ENCODE measurements at places on chromosomes 4 and X.

DNA sequence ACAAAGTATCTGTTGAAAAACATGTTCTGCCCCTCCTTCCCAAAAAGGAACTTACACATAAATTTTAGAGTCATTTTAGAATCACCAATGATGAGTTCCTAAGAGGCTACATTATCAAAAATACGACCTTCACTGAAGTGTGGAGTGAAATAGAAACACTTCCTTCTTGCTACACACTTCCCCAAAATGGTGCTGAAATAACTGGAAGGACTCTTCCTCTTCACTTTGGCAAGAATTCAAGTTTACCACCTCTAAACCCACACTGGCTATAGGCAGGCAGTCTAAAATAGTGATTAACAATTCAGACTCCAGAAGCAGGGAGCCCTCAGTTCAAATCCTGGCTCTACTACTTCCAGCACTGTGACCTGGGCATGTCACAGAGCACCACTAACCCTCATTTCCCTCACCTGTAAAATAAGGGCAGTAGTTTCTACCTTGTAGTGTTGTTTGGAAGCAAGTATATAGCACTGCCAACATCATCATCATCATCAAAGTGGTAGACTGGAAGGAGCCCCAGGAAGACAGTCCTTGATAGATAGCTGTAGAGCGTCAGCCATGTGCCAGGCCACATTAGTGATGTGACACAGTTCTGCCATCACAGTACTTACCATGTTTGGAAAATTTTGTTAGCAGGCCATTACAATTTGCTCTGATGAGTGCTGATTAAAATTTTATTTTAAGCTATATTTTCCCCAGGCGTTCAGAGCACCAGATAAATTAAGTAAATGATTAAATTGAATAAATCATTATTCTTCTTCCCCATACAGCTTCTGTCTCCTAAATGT lies 103.3 kb downstream of the PARM1 start:
- DNase-seq = no peak

DNA sequence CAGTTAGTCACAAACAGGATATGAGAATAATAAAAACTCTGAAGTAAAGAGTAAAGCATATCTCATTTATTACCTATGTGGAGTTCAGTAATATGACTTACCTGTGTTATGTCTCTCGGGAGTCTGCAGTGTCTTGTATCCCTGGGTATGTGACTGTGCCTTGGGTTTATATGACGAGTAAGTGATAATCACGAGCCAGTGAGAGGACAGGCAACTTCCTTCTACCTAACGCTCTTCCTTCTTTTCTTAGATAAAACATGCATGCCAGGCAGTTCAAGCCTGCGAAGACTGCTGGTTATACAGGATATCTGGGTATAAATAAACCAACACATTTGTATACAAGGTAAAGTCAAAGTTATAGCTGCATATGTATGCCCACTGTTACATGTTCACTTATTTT lies at the start of gene HPGDS:
Gene HPGDS (minus strand): TSS at position 143 of the 400 bp plus-strand sequence. CDS start 8,207 bp downstream, outside the sequence.
- no peak for DNase-seq

DNA sequence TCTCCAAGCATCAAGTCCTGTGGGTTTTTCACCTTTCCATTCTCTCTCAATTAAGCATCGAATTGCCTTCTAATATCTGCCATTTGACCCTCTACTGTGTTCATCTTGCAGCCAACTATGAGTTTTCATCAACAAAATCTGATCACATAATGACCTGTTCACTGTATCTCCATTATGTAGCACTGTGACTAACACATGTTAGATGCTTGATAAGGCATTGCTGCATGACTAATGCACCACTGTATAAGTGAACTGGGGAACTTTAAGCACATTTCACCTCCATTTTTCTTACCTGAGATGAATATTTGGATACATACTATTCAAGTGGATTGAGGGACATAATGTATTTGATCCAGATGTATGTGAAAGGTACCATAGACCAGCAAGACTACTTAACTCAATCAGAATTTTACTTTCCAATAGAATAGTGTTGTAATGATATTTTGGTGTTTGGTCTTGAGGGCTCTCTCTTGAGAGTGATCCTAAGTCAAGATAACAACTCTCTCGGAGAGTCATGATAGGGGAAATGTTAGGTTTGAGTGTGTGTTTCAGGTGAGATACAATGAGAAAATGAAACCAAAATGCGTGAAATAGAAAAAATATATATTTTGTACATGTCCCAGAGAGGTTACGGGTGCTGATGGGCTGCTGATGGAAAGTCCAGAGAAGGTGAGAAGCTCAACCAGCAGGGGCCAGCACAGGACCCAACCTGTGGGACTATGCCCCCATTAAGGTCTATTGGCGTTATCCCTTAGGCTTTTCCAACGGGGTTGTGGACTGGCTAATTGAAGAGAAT lies 60.2 kb upstream of the HS3ST1 start:
- no peak for DNase-seq

DNA sequence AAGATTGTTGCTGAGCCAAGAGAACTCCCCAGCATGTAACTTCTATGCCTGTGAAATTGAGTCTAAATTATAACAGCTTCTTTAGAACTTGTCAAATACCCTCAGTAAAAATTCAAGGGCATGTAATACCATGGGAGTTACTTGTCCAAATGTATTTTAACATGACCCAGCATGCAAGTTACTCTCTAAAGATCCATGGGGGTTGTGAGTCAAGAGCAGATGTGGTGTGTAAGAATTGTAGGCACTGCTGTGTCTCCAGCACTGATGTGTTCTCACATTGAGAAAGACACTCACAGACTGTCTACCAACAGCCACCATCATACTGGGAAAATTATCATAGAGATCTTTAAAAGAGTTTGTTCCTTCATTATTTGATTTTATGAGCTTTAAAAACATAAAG lies 237.4 kb upstream of the IL1RAPL1 start:
- DNase-seq = no peak

GRCh38 chrX:323721-324628 lies 5.4 kb upstream of the GTPBP6 start:
- no peak for DNase-seq

- no peak for DNase-seq
These were observed 155.6 kb downstream of the HNRNPD start for GRCh38 chr4:82217986-82218715.

DNA sequence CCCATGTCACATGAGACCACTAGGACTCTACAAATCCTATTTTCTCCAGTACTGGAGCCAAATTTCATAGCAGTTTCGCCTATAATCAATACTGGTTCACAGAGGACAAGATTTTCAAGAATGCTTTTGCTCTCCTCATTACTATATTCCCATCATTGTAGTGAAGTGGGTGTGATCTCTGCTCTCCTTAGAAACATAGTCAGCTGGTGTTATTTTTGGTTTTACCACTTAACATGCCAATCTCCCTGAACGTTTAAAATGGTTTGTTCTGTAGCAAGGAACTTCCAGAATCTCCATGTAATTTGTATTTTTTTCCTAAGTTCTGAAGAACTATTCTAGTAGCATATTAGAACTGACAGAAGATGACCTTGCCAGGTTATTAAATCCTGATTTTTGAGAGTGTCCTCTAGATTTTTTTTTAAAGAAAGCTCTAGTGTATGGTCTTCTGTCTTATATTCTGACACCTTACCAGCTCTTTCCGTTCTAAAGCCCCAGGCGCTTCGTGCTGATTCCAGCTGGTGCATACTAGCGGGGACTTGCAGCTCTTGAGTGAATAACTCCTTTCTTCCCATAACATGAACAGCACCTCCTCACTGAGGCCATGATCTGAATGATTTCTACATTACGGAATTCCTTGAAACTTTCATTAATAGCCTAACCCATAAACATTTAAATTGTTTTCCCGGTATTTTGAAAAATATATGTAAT lies 1372.9 kb downstream of the TECRL start:
- DNase-seq = no peak

DNA sequence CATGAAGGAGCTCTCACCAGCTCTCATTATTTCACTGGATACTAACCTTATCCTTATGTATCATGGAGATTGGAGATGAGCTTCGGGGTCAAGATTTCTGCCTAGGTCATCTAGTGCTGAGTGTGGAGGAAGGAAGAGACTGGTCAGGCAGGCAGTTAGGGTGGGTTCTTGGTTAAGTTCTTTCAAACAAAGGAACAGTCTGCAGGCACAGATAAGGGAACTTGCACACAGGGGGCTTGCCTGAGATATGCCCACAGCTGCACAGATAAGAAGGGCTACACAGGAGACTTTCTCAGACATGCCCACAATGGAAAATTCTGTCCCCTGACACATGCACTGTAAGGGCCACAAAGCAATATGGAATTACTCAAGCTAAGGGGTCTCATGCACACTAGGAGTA lies 904.1 kb downstream of the NLGN4X start:
- DNase-seq = no peak

GRCh38 chrX:73134741-73135140 lies 55.4 kb upstream of the PABPC1L2A start:
- no peak for DNase-seq

GRCh38 chr4:82515705-82516104 lies 46.1 kb downstream of the TMEM150C start:
- no peak for DNase-seq

DNA sequence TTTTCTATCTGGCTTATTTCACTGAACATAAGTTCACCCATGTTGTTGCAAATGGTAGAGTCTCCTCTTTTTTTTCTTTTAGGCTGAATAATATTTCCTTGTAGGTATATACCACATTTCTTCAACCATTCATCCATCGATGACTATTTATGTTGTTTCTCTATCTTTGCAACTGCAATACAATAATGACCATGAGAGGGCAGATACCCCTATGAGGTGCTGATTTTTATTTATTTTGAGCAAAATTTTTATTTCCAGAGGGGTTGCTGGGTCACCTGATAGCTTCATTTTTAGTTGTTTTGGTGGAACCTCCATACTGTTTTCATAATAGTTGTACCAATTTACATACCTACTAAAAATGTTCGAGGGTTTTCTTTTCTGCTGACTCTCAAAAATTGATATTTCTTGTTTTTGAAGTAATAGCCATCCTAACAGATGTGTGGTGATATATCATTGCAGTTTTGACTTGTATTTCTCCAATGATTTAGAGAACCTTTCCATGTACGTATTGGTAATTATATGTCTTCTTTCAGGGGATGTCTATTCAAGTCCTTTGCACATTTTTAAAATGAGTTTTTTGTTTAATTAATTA lies 1697.0 kb downstream of the PCDH7 start:
- DNase-seq = no peak

DNA sequence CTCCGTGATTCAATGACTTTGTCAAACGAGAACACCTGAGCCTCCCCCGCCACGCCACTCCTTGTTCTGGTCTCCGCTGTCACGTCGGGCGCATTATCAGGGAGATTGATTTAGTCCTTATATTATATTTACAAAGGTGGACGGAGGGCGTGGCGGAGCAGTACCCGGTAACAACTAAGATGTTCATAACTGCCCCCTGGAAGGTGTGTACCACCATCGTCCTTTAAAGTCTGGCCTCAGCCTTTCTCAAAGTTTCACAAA lies 284.2 kb downstream of the PACRGL start:
- no peak for DNase-seq

DNA sequence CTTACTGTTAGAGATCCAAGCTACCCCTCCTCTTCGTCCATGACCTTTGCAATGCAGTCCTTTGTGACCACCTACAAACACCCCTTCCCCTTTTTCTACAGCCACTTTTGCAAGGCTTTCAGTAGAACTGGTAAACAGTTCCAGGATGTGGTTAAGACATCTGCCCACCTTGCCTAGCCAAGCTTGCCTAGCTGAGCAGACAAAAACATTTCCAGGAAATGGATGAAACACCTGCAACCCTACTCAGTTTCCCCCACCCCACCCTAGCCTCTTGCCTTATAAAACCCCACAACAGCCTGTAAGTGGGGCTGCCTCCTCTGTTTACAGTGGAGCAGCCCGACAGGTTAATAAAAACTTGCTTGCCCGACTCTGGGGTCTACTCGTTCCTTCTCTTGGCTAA lies 133.8 kb downstream of the ZC4H2 start:
- no peak for DNase-seq

- no peak for DNase-seq
These were observed 2548.6 kb downstream of the PCDH7 start for GRCh38 chr4:33268776-33269175.

- no peak for DNase-seq
These were observed 88.6 kb downstream of the ZIC3 start for GRCh38 chrX:137654481-137654880.

- no peak for DNase-seq
These were observed 212.6 kb upstream of the LCORL start for GRCh38 chr4:18234108-18234507.

- no peak for DNase-seq
These were observed 325.2 kb upstream of the BMP3 start for GRCh38 chr4:80705311-80705710.

All from stimulated activated CD8-positive, alpha-beta memory T cell treated with anti-CD3 and anti-CD28 coated beads, Interleukin-4, amount 100 ng/mL, for 1 hour (primary cell).